Right cardiac atrium (tissue), 5 donors: ENCODE measurements at places on chromosomes 16 and 17. TPM values are rescaled to one million over a fixed set of nuclear protein-coding genes. Genes with fewer than 3 reads are reported as not detected.

- DNase-seq: no peak
These were observed 331.4 kb upstream of the WSB1 start for GRCh38 chr17:26962255-26963162.

DNA sequence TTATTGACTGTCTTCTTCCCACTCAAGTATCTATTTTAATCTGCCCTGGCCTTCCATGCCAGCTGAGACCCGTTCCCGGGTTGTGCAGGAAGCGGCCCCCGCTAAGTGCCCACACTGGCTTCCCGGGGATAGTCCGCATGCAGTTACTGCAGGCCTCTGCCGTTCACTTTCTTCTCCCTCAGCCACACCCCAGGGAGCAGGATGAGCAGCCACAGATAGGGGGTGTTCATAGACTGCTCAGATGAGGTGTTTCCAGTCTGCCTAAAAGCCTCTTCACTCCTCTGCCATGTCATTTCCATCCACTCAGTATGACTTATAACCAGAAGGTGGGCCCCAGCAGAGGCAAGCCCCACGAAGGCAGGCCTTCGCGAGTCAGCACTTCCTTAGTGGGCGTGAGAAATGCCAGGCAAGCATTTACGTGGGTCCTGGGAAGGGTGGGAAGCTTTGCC, 7.7 kb downstream of the MED9 start:
- DNase-seq: no peak

- DNase-seq: no peak
These were observed 21.0 kb downstream of the CYB5D2 start for GRCh38 chr17:4163951-4164350.

Gene GPR142
- not detected for total RNA-seq

GRCh38 chr17:16440901-16441629, 25.7 kb downstream of the TRPV2 start:
- DNase-seq: no peak

- DNase-seq: peak; percentile 87
These were observed 424 bp downstream of the HOXB2 start for GRCh38 chr17:48544349-48545021.

Gene SAMD14
- total RNA-seq: 3.3 TPM

GRCh38 chr17:8451933-8452614, 16.4 kb downstream of the NDEL1 start:
- DNase-seq: no peak

DNA sequence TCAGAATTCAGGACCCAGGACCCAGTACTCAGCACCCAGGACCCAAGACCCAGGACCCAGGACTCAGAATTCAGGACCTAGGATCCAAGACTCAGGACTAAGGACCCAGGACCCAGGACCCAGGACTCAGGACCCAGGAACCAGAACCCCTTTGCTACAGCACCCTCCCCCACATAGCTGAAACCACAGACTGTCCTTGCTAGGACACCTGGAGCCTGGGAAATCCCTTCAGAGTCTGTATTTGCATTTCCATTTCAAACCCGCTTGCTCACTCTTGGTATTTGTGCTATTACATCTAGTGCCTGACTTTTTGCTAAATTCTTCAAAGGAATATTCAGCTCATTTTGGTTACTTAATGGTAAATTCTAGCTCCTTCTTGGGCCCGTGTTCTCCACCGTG, 275.8 kb upstream of the MAF start:
- no peak for DNase-seq

DNA sequence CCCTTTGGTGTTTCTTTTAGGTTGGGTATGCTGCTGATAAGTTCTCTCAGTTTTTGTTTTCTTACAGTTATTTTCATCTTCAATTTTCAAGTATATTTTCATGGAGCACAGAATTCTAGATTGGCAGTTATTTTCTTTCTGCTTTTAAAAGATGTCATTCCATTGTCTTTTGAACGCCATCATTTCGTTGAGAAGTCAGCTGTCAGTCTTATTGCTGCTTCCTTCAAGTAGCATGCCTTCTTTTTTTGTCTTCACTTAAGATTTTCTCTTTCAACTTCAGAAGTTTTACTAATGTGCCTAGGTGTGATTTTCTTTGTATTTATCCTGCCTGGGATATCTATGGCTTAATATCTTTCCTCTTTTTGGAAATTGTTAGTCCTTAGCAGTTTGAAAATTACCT, 262.2 kb upstream of the PMFBP1 start:
- no peak for DNase-seq

- DNase-seq: no peak
These were observed 79.3 kb downstream of the EMP2 start for GRCh38 chr16:10501016-10501607.

- DNase-seq: no peak
These were observed 357.3 kb upstream of the XYLT1 start for GRCh38 chr16:17828012-17828411.
